ENCODE measurements at places on chromosomes 5 and 9.
A peak's percentile ranks its signal among the peaks of the same experiment; 100 is the strongest.

GRCh38 chr9:1920386-1920785 is 94.8 kb upstream of the SMARCA2 start:
- DNase-seq = no peak

GRCh38 chr5:61162832-61163567 is 732 bp upstream of the SMIM15 start:
- no peak for DNase-seq

GRCh38 chr5:33936004-33936380 is 194 bp upstream of the RXFP3 start:
- DNase-seq = peak; percentile 77

GRCh38 chr5:83899326-83899970 is 178.8 kb upstream of the HAPLN1 start:
- DNase-seq = no peak

GRCh38 chr5:14208071-14209021 is 65.2 kb downstream of the TRIO start:
- no peak for DNase-seq

DNA sequence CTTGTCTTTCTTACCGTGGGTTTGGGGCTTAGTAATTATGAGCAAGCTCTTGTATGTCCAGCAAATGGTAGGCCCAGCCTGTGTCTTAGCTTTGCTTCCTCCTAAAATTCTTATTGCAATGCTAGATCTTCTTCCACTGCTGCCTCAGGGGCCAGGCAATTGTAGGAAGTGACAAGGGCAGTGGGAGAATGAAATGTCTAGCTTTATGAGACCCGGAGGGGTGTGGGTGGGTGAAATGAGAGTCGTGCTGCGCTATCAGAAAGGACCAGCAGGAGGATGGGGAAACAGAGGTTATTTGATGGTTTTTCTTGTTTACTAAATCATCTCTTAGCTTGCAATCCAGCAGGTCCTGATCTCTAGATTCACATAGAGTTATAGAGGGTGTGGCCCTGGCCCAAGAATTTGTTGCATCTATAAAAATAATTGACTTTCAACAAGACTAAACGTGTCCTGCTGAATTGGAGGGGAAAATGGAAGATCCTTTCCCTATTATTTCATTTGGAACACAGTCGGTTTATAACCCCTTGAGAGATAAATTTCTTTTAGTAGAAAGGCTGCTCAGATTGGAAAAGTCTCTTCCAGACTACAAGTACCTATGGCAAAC is 43.7 kb downstream of the ZNF366 start:
- DNase-seq = no peak

DNA sequence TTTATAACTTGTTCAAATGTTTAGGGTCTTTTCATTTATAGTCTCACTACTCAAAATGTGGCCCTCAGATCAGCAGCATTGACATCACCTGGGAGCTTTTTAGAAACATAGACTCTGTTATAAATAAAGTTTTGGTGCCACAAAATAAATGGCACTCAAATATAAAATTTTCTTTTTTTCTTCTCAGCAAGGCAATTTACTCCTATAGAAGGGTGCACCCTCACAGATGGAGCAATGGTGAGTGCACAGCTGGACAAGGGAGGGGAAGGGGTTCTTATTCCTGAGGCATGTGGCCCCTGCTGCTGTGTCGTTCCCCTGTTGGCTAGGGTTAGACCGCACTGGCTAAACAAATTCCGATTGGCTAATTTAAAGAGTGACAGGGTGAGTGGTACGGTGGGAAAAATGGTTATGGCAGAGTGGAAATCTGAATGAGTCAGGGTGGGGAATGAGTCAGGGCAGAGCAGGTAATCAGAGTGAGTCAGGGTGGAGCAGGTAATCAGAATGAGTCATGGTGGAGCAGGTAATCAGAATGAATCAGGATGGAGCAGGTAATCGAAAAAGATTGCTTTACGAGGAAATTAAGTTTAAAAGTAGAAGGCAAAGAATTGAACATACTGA is 31.8 kb upstream of the C7 start:
- DNase-seq = no peak

GRCh38 chr5:178227138-178227659 is 5.4 kb downstream of the PHYKPL start:
- DNase-seq = no peak

DNA sequence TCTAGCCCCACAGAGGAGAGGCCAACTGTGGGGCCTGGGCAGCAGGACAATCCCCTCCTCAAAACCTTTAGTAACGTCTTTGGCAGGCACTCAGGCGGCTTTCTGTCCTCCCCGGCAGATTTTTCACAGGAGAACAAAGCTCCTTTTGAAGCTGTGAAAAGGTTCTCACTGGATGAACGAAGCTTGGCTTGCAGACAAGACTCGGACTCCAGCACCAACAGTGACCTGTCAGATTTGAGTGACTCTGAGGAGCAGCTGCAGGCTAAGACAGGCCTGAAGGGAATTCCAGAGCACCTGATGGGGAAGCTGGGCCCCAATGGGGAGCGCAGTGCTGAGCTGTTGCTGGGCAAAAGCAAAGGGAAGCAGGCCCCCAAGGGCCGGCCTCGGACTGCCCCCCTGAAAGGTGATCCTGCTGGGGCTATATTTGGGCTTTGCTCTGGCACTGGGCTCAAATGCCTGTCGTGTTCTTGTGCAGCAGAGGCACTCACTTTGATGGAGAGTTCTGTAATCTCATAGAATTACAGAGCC is 39.4 kb downstream of the KDM3B start:
- no peak for DNase-seq

- no peak for DNase-seq
These were observed 238.1 kb downstream of the ELAVL2 start for GRCh38 chr9:23587903-23588302.

DNA sequence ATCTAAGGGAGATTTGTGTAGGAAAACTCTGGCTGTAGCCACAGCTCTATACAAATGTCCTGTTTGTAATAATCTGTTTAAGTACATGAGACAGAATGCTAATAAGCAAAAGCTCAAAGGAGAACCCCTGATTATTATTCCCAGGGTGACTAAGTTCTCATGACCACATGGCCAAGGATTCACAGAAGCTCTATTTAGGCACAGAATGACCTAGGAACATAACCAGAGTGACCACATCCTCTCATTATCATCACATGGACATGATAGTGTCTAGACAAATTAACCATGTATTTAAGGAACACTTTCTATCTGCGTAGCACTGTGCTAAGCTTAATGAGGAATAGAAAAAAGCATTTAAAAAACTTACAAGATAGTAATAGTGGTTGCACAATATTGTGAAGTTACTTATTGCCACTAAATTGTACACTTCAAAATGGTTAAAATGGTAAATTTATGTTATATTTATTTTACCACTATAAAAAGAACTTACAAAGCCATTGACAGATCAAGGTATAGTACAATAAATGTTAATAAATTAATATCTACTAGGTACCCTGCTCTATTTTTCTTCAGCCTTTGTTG is 56.3 kb downstream of the STX17 start:
- DNase-seq = no peak

DNA sequence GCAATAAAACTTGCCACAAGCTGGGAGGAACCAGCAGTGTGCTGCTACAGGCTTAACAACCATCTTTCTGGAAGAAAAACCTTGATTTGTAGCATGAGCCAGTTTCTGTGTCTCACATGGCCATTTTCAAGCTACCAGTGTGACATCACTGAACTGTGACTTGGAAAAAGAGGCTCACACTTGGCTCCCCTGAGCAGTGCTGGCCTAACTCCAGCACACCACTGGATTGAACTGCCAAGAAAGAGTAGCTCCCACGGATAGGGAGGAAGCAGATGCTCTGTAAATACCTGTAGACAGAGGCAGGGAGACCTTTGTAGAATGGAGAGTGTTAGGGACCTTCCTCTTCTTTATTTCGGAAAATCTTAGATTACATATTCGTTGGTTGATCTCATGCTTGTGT is 197.9 kb downstream of the SH3GL2 start:
- no peak for DNase-seq

DNA sequence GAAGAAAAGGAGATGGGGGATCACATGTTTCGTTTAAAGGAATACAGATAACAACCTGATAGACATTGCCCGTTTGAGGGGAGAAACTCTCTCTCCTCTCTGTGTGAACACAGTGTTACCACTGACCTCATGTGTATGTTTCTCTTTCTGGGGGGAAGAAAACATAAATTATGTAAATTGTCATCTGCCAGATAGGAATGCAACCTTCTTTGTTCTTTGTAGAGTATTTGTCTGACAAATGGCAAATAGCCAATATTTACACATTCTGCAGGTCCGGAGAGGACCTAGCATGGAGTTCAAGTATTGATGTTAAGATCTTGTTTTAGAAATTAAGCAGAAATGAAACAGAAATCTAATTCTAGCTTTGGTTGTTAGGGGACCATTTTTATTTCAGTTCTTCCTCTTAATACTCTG is 276.3 kb downstream of the SAXO1 start:
- no peak for DNase-seq

DNA sequence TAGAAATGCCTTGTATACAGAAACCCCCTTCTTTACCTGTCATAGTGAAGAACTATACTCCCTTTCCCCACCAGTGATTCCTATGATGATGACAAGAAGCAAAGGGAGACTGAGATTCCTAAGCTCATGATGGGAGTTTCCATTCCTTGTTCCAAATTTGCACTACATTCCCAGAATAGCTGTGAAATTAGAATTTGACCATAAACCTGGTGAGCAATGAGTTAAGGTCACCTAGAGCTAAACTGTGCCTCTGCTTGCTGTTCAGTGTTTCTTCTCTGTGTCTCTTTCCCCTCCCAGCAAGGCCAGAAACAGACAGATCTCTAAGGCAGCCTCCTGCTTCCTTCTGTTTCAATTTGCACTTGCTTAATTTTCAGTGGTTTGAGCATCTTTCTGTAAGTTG is 332.1 kb downstream of the PIK3R1 start:
- no peak for DNase-seq

DNA sequence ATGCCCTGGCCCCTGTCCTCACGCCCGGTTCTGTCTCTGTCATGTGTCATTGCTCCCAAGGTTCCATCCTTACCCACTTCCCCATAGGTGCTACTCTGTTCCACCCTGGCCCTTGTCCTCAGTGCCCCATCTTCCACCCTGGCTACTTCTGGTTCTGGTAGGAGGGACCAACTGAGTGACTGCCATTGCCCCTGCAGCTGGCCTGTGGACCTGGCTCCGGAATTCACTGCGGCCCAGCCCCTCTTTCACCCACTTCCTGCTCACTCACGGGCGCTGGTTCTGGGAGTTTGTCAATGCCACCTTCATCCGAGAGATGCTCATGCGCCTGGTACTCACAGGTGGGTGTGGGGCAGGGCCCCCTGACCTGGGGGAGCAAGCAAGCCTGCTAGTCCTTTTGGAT is 7.4 kb downstream of the PTGS1 start:
- no peak for DNase-seq

Data from D341Med (cell line).